ENCODE measurements at places on chromosomes 2 and 18. TPM values are rescaled to one million over a fixed set of nuclear protein-coding genes. Genes with fewer than 3 reads are reported as not detected.

DNA sequence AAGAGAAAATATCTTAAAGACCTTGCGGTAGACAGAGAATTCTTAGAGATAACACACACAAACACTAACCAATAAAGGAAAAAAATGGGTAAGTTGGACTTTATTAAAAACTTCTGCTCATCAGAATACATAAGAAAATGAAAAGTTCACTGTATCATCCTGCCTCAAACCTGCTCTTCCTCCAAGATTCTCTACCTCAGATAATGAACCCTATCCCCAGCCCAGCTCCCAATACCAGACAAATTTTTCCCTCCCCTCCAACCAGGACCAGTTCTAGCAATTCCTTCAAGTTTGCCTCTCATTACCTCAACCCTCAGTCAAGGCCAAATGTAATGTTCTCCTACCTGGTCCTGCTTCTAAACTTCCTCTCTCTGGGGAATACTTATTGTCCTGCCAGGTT is 79.4 kb downstream of the DNMT3A start:
- no peak for DNase-seq

DNA sequence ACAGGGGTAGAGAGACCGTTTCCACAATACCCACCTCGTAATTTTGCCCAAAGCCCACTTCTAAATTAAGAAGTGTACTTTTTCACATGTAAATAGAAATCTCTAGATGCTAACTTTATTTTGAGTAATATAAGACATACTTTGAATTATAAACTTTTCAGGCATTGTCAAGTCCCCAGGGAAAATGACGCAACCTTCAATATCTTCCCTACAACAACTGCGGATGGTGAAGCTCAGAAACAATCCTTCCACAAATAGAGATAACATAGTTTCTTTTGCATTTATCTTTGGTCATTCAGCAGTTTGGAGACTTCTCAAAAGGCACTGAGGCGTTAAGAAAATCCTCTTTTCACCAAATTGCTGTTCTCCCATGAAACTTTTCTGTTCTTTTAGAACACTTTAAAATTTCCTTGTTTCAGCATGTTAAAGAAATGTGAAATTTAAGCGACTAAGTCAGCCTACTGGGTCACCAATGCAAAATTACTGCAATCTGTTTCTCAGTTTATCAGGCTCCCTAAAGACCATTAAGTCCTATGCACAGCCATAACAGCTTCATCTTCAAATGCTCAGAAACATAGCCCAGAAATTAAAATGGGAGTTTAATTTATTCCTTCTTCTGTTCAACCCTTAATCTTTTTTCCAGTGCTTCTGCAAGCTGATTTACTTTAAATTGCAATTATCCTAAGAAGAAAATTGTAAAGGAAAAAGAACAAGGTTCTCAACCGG is 118.3 kb upstream of the DNAJC10 start:
- no peak for DNase-seq

The SULT1C4 gene
- total RNA-seq, result not detected

The ZNF512 gene
- 21.4 TPM for total RNA-seq

GRCh38 chr2:48749291-48750127 is 6.0 kb downstream of the LHCGR start:
- DNase-seq, result no peak
